Dermis microvascular lymphatic vessel endothelial cell (primary cell): ENCODE measurements at places on chromosomes 11 and 22.

DNA sequence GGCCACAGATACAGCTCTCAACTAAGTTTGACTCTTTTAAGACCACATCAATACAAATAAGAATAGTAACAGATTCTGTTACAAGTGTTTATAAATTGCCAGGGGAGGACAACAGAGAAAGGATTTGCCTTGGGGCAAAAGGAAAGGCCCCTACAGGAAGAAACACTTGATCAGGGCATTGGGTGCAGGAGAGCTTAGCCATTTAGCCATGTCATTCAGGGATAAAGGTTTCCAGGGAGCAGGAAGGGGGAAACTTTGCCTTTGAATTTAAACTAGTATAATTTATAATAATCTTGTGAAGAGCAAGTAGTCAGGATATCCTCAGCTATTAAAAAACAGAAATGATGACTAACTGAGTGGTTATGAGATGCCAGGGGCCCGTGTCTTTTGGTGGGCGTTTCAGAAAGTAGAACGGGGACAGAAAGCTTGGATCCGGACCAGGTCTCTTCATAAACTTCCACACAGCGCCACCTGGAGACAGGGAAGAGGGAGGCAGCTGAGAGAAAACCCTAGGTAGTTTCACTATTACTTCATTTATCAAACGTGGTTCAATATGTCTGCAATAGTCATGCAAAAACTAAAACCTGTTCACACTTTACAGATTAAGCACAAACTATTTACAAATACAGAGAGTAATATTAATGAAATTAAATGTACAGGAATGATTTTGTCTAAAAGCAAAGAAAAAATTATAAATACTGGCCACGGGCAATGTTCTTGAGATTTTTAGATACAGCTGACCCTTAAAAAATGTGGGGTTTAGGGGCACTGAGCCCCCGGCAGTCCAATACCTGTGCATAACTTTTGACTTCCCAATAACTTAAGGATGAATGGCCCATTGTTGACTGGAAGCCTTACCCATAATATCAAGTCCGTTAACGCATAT, 11.0 kb upstream of the SLC5A4 start:
- peak; percentile 66 for DNase-seq

DNA sequence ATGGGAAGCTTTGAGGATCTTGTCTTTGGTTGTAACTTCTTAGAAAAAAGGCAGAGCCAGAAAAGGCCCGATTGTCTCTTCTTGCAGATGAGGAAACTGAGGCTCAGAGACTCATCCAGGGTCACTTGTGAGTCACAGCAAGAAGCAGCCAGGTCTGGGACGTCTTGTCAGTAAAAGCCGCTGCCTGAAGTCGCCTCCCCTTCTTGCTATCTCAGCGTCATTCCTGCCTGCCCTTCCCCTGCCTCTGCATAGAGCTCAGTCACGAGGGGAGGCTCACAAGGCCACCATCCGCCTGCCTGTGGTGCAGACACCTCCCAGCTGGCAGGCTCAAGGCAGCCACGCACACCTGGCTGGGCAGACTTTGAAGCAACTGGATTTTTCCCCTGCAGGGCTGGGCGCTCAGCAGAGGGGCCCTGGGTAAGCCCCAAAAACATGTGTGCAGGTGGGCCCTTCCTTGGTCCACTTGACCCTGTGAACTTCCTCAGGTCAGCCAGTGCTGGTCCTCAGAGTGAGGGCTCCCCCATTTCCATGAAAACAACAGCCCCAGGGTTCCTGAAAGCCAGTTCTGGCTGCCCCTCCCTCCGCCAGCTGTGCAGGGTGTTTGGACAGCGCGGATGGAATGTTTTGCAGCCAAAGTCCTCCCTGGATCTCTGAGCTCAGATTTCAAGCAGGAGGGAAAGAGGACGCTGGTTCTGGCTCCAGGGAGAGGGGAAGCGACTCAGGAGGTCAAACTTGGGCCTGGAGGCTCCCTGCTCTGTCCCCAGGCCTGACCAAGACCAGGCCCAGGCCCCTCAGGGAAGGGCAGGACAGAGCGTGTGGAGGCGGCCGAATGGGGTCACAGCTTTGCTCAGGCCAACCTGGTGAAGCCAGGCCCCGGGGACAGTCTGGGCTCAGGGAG, 6.0 kb upstream of the RAB3IL1 start:
- DNase-seq: no peak

DNA sequence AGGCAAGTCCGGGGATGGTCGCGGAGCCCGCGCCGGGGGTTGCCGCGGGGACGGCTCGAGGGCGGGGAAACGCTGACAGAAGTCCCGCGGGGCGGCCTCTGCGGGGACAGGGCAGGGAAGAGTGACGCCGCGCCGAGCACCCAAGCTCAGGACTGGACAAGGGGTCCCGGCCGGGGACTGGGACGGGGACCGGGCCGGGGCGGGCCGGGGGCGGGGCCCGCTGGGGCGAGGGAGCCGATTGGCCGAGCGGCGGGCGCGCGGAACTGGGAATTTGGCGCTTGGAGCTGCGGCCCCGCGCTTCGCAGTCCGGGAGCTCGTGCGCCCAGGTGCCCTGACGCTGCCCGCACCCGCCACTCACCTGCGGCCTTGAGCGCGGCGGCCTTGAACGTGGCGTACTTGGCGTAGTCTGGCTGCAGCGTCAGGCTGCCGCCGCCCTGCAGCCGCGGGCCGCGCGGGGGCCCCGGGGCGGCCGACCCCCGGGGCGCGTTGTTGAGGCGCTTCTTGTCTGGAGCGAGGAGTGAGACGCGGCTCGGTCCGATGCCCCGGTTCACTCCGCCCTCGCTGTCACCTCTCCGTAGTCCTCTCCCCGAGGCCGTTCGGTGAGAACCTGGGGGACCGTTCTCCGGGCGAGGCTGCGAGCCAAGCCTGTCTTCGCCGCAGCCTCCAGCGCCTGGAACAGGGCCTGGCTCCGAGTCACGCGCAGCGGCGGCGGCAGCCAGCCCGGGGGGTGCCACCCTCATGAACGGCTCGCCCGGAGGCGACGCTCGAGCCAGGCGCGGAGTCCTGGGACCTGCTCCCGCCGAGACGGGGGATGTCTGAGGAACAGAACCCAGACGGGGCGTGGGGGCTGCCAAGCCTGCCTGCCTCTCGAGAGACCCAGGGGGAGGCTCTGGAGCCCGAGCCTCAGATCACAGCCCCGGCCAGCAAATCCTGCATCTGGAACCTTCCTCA, 4.5 kb downstream of the SHISA8 start:
- no peak for DNase-seq

GRCh38 chr11:126755526-126755925, 245.0 kb downstream of the KIRREL3 start:
- DNase-seq: no peak

GRCh38 chr11:88555018-88555828, 217.7 kb upstream of the CTSC start:
- DNase-seq: peak; percentile 98

GRCh38 chr11:72724851-72725723, 27.1 kb downstream of the ARAP1 start:
- DNase-seq: peak; percentile 89

GRCh38 chr11:33161120-33162005, at the start of gene CSTF3:
Gene CSTF3 (minus strand): TSS chr11:33161480. CDS start chr11:33161325, 155 bp downstream.
- DNase-seq: peak; percentile 95

DNA sequence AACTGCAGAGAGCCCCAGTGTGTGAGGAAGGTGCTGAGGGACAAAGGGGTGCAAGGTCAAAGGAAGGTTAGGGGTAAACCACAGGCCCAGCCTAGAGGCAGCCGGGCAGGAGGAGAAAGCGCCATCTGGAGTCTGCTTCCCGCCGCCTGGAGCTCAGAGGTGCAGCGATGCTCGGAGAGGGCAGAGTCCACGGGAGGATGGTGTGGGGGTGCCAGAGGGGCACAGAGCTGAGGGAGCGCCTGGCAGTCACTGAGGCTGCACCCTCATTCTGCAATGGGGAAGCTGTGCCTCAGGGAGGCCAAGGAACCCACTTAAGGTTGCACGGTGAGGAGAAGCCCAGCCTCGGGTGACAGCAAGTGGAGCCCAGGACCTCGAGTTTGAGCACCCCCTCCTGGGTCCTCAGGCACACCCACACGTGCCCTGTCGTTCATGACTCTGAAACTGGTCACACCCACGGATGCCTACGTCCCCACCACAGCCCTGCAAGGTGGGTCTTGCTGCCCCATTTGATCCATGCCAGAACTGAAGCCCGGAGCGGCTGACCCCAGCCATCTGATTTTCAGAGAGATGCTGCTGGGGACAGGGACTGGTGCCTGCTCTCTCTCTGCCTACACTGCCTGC, 1.6 kb downstream of the IL2RB start:
- no peak for DNase-seq

DNA sequence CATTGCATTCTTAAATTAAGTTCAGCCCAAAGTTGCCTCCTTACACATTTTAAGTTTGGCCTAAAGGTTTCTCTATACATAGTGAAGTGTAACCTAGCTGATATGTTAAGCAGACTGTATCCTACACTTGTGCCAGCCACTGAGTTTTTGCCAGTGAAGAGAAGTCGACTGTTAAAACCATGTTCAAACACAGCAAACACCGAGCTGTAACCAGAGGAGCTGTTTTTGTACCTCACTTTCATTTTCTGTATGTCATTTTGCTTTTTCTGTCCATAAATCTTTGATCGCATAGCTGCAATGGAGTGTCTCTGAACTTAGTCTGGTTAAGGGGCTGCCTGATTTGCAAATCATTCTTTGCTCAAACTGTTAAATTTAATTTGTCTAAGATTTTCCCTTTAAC, 403.7 kb downstream of the LUZP2 start:
- DNase-seq: no peak

GRCh38 chr11:72294616-72295395, 50.8 kb upstream of the PHOX2A start:
- DNase-seq: no peak

- no peak for DNase-seq
Observed at GRCh38 chr11:12195768-12196167, 85.4 kb downstream of the MICAL2 start.

GRCh38 chr11:81342966-81343365, 1390.7 kb downstream of the FAM181B start:
- no peak for DNase-seq

- DNase-seq: no peak
Observed at GRCh38 chr11:74162681-74163467, 7.9 kb downstream of the C2CD3 start.

DNA sequence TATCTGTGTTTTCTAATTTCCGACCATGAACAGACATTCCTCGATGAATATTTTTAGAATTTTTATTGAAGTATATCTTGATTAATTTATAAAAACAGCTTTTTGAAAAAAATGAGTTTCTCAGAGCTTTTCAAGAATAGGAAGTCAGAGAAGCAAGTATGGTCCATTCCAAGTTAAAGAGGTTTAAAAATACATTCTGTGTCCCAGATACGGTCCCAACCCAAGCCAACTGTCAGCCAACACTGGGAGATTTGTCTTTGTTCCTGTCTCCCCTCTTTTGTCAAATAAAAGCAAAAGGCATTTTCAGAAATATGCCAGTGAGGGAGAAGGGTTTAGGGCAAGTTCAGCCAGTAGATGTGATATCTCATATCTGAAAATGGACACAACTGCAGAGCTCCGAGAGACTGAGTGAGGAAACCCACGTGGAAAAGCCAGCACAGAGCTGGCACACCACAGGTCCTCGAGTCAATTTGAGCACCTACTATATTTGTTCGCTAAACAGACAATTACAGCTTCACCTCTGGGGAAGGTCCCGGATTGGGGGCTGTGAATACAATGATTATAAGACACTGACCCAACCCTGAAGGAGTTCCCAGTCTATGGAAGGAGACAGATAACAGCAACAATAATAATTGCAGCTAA, 59.8 kb downstream of the C11orf91 start:
- no peak for DNase-seq

GRCh38 chr11:28618416-28618815, 510.2 kb downstream of the METTL15 start:
- DNase-seq: no peak
